ENCODE measurements at places on chromosomes 6 and 20. TPM values are rescaled to one million over a fixed set of nuclear protein-coding genes. Genes with fewer than 3 reads are reported as not detected.

The OPN5 gene
- total RNA-seq = under 0.01 TPM

The TOX2 gene
- not detected for total RNA-seq

The NMBR gene
- total RNA-seq = not detected

The SNPH gene
- 1.3 TPM for total RNA-seq

The IYD gene
- under 0.01 TPM for total RNA-seq

The TEAD3 gene
- total RNA-seq = 0.54 TPM

The SPATA2 gene
- total RNA-seq = 6.2 TPM

The BPIFB6 gene
- not detected for total RNA-seq

The MLN gene
- not detected for total RNA-seq

The C6orf163 gene
- total RNA-seq = 0.81 TPM

- no peak for DNase-seq
Measured at GRCh38 chr6:131946992-131947955, 3.9 kb downstream of the CCN2 start.

GRCh38 chr6:141484711-141485110 is 648.0 kb upstream of the GJE1 start:
- DNase-seq = peak; percentile 71

DNA sequence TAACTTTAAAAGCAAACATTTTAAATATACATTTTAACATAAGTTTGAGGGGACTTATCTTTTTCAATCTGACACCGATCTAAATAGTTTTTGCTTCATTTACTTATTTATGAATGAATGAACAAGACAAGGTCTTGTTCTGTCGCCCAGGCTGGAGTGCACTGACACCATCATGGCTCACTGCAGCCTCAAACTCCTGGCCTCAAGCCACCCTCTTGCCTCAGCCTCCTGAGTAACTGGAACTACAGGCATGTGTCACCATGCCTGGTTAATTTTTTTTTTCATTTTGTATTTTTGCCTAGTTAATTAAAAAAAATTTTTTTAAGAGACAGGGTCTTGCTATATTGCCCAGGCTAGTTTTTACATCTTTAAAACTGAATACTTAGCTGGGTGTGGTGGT is 25.4 kb downstream of the FBXO9 start:
- no peak for DNase-seq

GRCh38 chr6:27293436-27294098 is 18.5 kb downstream of the POM121L2 start:
- DNase-seq = no peak

DNA sequence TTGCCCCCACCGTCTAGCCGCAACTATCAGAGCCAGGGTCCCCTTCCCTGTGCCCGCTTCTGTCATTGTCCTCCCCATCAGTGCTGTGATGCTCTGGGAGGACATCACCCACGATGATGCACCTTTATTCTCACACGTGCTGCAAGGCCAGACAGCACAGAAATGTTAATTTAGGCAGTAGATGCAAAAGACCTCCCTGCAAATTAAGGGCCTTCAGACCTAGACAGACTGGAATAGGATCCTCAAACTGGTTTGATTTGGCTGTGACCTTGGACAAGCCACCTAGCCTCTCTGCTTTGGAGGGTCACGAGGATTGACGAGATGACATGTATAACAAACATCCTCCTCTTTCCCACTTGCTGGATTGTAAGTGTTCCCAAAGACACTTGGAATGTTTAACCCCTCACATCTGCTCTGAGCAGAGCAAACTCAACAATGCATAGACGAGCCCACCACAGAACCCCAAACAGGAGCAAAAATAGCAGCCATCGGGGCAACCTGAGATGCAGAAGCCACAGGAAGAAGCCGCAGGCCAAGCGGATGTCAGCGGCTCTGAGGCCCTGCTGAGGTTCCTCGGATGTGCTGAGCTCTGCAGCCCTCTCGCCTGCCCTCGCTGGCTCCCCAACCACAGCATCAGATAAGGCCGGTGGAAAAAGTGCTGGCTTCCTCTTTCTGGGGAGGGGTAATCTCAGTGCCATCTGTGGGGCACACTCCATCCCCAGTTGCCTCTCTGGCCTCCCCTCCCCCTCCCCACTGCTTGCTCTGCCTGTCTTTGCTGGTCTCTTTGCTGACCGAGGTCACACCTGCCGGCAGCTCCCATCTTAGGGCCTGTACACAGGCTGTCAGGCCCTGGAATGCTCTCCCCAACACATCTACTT is 35.3 kb downstream of the TOX2 start:
- DNase-seq = peak; percentile 93

DNA sequence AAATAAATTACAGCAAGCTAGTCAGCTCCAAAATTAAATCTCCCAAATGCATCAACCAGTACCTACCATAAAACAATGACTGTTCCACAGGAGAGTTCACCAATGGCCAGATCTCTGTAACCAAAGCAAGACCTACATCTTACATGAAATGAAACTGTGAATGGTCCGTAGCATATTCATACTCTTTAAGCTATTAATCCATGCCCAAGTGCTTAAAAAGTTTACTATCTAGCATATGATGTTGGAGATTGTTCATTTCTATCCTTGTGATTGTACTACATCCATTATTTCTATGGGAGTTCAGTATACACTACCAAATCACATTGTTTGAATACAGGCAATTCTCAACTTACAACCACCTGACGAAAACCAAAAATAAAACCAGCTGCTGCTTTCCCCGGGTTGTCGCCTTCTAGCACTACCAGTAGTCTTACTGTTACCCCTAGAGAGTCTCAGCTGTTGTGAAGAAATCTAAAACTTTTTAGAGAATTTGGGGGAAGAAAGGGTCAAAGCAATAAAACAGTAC is 38.0 kb downstream of the HIVEP2 start:
- DNase-seq = no peak

DNA sequence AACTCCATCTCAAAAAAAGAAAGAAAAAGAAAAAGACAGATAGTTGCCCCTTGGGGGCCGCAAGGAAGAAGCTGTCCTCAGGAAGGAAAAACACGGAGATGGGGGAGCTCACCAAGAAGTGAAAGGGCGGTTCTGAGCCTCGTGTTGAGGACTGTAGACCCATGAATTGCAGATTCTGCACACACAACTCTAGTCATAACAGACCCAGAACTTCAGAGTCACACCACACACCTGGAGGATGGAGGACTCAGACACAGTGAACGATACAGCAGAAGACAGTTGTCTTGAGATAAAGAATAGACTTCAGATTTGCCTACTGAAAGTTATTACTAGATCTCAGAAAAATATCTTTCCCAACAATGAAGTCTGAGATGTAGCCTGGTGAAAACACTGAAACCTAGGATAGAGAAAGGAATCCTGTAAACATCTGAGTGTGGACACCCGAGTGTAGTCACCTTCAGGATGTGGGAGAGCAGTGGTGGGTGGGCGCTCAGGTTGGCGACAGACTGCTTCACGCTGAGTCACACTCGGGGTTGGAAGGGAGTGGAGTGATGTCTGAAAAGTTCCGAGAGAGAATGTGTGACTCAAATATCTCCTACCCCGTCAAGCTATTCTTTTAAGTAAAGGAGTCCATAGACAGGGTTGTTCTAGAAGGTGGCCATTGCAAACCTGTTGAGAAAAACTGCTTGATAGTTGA is 88.1 kb downstream of the MAP3K4 start:
- no peak for DNase-seq

DNA sequence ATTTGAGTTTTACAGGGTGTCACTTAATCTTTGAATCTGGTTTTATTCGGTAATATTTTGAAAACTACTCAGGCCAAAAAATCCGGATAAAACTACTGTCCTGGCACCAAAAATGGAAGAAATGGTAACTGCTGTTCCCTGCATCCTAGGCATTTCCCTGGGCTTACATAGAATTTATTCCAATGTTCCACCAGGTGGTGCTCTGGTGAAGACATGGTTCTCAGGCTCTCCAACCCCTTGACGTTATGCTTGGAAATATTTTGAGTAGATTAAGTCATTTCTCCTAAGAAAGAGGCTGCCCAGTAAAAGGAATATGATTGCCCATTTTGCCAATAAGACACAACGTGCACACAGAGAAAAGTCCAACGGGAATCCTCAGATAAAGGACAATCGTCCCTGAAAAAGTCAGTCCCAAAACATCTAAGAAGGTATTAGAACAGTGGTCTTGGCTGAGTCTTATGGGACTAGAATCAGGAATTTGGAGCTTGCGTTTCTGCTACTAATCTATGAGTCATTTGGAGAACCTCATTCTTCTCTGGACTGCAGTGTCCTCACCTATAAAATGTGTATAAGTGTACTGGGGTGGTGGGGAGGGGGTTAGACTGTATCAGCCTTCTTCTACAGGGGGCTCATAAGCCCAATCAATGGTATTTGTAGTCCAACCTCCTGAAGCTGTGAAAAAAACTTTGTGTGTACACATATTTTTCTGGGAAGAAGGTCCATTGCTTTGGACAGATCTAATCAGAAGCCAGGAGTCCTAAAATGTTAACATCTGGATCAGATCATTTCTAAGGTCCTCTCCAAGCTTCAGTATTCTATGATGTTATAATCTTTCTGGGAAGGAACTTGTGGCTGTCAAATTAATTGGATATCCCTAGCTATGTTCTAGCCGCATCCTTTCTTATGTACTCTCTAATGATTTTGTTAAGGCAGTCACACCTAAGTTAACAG is 131.0 kb upstream of the BMP2 start:
- DNase-seq = peak; percentile 60

DNA sequence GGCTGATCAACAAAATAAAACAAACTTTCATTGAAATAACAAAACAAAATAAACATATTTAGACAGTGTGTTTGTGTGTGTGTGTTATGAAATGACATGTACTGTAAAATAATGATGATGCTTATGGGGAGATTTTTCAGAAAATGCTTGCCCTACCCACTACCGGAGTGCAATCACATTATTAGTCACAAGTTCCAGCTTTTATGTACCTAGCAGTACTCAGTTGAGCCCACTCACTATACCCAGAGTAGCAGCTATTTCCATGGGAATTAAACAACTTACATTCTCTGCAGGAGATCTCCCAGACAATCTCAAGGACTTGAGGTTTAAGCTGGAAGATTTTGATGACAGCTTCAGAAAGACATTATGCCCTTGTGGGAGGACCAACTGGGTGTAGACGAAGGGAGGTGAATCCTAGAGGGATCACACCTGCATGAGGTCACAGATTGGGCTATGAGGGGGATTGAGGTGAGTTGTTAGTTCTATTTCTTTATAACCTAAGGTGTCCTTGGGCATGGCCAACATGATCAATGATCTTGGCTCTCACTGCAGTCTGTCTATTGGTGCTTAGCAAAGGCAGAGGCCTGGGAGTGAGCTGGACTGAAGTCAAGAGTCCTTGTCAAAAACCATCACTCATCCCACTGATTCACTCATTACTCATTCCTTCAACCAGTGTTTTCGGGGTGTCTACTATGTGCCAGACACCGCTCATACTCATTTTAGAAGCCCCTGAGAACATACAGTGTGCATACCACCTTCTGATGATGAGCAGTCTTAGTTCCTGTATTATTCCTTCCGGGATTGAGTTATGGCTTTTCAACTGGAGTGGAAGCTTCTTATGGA is 6.7 kb upstream of the CLIC5 start:
- no peak for DNase-seq

GRCh38 chr6:154399097-154399496 is 42.5 kb upstream of the IPCEF1 start:
- no peak for DNase-seq

- no peak for DNase-seq
Measured at GRCh38 chr20:56249244-56249955, 868 bp downstream of the MC3R start.

- no peak for DNase-seq
Measured at GRCh38 chr20:29409833-29410805, 1847.3 kb upstream of the DEFB115 start.

GRCh38 chr6:97687916-97688315 is 404.9 kb upstream of the MMS22L start:
- DNase-seq = no peak

DNA sequence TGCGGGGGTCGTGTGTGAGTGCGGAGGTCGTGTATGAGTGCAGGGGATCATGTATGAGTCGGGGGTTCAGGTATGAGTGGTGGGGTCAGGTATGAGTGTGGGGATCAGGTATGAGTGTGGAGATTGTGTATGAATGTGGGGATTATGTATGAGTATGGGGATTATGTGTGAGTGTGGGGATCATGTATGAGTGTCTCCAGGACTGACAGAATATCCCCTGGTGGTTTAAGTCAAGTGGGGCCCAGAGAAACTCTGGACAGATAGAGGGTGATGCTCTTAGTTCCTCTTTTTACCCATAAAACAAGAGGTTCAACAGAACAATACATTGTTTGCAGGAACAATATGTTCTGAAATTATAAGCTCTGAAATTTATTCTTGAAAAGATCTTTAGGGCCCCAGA is 131.9 kb downstream of the UST start:
- DNase-seq = peak; percentile 34

DNA sequence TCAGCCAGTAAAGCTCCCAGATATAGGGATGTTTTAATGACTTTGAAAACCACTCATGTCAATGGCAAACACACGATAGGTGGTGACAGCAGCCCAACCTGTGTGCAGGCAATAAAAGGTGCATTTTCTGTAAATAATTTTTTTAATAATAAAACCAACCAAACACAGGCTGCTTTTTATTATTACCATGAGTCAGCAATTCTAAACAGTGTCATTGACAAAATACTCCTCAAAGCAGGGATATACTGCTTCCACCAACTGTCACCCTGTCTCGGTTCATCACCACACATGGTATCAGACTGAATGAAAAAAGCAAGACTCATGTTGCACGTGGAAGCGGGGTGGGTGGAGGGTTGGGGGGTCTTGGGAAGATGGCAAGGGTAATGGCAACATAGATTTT is 195.9 kb downstream of the ANKRD60 start:
- no peak for DNase-seq

DNA sequence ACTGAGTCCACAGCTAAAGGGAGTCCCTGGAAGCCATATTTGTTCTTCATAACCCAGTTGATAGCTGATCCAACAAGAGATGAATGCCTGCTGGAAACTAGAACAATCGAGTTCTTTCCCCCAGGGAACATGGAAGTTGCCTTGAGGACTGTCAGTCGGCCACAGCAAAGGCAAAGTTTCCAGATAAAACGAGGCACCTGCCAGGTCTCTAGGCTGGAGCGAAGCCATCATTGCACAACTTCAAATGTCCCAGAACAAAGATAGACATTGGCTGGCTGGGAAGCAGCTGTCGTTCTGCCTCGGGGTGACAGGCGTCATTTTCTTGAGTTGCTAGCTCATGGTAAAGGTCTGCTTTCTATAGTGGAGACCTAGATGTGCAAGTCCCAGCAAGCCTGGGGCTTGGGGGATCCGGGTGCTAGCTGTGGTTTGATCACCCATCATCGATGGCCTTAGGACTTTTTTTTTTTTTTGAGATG is 184.4 kb upstream of the ZNF217 start:
- DNase-seq = no peak

GRCh38 chr20:7994809-7995208 is 24.8 kb downstream of the TMX4 start:
- no peak for DNase-seq

DNA sequence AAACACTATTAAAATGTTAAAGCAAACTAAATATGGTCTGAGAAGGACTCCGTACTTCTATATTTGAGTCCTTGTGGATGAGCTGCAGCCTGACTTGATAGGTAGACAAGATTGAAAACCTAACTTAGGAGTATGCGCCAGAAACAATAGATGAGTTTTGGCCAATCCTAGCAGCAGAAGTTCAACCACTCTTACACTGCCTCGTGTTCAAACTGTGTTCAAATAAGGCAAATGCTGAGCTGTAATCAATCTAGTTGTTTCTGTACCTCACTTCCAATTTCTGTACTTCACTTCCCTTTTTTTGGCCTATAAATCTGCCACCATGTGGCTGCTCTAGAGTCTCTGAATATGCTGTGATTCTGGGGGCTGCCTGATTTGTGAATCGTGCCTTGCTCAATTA is 13.2 kb upstream of the SERINC1 start:
- DNase-seq = no peak
